Stimulated activated CD4-positive, alpha-beta T cell treated with anti-CD3 and anti-CD28 coated beads, Interleukin-2, amount 100 ng/mL, for 24 hours (primary cell): ENCODE measurements at places on chromosomes 7 and 10.

GRCh38 chr7:97001656-97002554, 3.4 kb upstream of the DLX6 start:
- DNase-seq, result no peak

DNA sequence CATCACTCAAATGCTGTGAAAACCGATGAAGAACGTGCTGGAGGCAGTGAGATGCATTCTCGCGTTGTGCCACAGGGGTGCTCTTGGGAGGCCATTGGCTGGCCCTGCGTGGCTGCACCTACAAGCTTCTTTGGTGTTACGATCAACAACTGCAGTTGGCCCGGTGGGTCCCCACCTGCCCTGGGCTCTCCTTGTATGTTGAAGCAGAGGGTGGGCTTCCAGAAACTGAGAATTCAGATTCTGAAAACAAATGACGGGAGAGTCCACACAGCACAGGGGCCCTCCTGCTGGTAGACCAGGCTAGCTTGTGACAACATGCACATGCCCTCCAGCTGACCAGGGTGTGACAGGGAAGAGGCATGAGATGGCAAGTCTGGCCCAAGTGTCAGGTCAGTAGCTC, 23.7 kb upstream of the DDC start:
- DNase-seq, result no peak

GRCh38 chr7:70580161-70580560, 551.8 kb upstream of the GALNT17 start:
- DNase-seq, result no peak

GRCh38 chr7:18835001-18835690, 282.3 kb downstream of the TWIST1 start:
- no peak for DNase-seq

- DNase-seq, result no peak
Measured at GRCh38 chr7:3721422-3721821, 420.4 kb downstream of the SDK1 start.

DNA sequence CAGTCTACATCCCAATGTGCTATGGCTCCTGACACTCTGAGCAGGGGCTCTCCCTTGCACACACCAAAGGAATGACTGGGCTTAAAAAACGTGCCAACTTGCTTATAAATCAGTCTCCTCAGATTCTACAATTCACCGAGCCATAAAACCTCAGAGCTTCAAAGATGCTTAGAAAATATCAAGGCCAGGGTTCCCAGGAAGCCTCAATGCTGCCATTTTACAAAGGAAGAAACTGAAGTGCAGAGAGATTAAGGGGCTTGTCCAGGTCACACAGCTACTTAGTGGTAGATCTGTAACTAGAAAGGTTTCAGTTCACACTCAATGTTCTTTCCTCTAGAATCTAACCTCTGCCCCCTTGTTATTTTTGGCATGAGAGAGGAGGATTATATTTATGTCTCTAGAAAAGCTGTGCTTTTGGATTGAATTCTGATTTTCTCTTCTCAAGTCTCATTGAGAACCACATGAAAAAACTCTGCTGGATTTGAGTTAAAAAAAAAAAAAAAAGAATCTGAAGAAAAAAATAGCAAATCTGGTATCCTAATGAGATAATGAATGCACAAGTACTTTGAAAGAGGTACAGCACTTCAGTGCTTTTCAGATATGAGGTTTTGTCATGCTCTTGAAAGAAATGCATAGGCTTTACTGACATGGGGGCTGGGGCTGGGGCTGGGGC, 22.3 kb upstream of the TSPAN33 start:
- DNase-seq, result no peak

- DNase-seq, result no peak
Measured at GRCh38 chr10:58414270-58415041, 29.2 kb downstream of the TFAM start.
